ENCODE measurements at places on chromosomes 1 and 21.
A peak's percentile ranks its signal among the peaks of the same experiment; 100 is the strongest.

GRCh38 chr1:224866940-224867339 is 62.5 kb upstream of the DNAH14 start:
- DNase-seq: no peak

DNA sequence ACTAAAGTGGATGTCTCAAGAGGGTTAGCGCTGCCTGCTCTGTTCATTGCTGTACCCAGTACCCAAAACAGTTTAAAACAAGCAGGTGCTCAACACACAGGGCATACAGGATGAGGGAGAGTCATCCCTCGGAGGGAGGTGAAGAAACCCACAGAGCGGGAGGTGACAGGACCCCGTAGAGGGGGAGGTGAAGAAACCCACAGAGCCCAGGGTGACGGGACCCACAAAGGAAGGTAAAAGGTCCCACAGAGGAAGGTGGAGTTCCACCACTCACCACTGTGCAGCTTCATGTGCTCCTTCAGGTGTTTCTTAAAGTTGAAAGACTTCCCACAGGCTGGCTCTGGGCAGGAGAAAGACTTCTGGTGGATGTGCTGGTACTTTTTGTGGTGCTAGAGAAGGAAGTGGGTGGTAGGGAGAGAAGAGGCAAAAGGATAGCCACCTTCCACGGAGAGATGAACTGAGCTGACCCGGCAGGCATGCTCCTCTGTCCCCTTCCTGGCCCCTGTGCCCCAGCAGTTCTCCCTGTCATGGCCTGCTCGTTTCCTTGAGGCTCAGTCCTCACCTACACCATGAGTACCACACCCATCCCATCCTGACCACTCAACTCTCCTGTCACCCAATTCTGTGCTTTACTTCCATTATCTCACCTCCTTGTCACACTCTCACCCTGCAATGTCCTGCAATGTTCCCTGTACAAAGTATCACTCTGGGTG is 5.1 kb downstream of the ZNF692 start:
- no peak for DNase-seq

- DNase-seq: no peak
Measured at GRCh38 chr1:190001187-190001586, 476.5 kb downstream of the BRINP3 start.

DNA sequence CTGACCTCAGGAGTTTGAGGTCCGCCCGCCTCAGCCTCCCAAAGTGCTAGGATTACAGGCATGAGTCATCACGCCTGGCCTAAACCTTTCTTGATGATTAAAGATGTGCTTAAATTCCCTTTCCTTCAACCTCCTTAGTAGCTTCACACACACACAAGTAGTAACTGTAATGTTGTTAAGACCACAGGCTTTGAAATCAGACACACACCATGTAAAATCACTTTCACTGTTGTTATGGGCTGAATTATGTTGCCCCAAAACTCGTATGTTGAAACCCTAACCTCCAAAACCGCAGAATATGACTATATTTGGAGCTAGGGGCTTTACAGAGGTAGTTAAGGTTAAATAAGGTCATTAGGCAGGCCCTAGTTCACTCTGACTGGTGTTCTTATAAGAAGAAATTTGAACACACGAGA is 180.2 kb downstream of the NR5A2 start:
- DNase-seq: no peak

DNA sequence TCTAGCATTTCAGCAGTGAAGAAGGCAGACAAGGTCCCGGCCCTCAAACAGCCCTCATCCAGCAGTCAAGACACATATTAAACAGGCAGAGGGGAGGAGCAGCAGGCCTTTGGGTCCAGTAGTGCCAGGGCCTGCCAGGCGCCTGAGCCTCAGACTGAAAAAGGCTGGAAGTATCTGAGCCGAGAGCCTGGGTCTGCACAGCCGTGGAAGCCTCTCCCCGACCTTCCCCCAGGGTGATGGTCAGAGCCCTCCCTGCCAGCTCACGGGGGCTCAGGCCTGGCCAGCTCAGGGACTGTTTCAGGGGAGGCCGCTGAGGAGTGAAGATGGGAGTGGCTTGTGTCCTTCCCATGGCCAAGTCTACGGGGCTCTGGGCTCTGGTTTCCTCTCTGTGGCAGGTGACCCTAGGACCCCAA is 565.2 kb downstream of the PTPRU start:
- no peak for DNase-seq

DNA sequence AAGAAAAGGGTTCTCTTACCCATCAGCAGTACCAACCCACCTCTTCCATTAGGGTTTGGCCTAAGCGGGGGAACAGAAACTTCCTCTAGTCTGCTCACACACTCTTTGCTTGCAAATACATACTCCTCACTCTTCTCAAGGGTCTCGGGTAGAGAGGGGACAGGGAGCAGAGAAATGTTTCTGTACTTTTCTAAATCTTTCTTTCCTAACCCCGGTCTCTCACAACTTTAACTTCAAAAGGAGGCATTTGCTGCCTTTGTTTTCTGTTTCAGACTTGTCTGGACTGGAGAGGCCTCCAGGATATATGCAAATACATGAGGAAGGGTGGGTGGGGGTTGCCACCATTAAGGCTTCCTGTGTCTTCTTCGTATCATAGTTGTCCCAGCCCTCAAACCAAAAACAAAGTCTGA is 10.5 kb upstream of the LAX1 start:
- DNase-seq: no peak

DNA sequence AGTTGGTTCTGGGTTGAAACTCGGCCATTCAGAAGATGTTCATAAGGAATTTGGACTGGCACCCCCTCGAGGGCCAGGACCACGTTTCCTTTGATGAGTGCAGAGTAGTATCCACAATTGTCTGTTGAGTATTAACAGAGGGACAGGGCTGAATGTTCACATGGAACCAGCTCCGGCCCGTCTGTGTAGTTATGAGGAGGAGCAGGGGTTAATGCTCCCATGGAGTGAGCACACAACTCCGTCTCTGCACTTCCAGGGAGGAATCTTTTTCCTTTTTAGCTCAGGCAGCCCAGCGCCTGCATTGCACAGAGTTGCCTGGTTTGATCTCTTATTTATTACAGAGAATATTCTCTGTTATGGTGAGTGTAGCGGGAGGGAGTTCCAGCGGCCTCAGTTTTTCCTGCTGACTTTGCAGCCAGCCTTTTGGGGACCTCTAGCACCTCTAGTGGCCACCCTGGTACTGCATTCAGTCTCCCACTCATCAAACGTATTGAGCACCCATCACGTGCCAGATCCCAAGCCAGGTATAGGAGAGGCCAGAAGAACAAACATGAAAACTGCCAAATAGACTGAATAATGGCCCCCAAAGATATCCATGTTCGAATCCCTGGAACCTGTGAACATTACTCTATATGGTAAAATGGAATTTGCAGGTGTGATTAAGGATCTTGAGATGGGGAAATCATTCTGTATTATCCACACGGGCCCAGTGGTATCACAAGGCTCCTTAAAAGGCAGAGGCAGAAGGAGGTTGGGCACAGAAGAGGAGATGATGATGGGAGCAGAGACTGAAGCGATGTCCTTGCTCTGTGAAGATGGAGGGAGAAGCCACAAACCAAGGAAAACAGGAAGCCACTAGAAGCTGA is 167.7 kb upstream of the CSF3R start:
- DNase-seq: peak; percentile 37

GRCh38 chr1:228362141-228362883 is 44.3 kb downstream of the TRIM11 start:
- peak; percentile 59 for DNase-seq

DNA sequence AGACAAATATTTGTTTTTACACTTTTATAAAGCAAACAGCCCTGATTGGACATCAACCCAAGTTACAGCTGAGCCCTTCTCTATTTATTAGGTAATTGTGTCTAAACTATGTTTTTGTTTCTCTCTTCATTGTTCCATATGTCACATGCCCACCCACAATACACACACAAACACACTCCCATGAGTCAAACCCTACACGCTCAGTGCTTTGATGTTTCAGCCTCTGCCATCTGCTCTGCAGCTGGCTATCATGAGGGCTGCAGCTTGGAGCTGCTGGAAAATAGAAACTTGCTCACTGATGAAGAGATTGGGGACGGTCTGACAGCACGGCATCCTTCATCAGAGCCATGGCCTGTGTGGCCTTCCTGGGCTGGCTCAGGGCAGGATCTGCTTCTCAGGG is 41.7 kb downstream of the PSMG1 start:
- no peak for DNase-seq

GRCh38 chr1:65355031-65355712 is 45.8 kb downstream of the DNAJC6 start:
- DNase-seq: no peak

GRCh38 chr21:25390701-25391100 is 216.6 kb downstream of the MRPL39 start:
- DNase-seq: no peak

- DNase-seq: peak; percentile 43
Measured at GRCh38 chr21:37866027-37866426, 50.2 kb downstream of the KCNJ6 start.

GRCh38 chr1:48878191-48878940 is 101.7 kb upstream of the BEND5 start:
- no peak for DNase-seq

GRCh38 chr1:85453640-85454194 is 11.2 kb downstream of the DDAH1 start:
- DNase-seq: no peak

GRCh38 chr1:221279146-221279545 is 399.9 kb downstream of the HLX start:
- DNase-seq: no peak

DNA sequence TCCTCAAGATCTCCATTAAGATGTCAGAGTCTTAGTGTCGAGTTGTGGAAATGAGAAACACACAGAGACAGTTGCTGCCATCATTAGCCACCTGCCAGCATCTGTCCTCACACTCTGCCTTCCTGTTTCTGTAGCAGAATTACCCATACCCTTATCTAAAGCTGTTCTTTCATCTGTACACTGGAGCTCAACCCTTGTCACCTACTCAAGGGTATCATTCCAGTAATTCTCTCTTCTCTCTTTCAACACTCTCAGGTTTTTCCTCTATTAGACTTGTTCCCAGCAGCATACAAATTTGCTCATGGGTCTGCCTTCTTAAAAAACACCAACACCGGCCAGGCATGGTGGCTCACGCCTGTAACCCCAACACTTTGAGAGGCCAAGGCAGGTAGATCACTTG is 27.4 kb upstream of the RNF2 start:
- DNase-seq: no peak

DNA sequence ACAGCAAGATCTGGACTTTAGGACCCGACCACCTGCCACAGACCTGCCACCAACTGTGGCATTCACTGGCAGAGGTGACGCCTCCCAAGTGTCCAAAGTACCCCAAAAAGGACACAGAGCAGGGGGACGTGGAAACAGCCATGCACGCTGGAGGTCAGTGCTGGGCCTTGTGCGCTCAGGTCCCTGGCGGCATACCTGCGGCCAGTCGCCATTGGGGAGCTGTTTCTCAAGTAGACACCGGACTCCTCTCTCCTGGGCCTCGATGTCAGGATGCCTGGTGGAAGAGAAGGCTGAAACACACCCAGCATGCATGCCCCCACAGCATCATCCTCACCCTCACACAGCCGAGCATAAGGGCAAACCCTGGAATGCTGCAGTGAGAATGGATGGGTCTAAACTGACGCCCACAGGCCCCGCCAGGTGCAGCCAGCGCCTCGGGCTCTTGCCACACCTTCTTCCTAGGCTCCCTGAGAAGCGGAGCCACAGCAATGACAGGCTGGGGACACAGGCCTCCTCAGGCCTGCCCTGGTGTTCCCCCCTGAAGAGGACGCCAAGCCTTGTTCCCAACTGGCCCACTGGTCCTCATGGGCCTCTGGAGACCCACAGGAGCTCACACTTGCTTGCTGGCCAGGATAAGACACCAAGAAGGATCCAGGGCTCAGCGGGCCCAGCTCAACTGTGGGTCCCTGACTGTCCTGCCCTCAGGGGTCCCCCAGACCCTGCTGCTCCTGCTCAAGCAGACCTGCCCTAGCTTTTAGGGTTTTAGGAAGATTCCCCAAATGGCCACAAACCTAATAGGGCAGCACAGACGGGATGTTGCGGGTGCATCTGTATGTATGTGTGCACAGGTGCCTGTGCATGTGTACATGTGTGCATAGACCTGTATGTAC is 7.7 kb upstream of the SPATC1L start:
- DNase-seq: no peak

GRCh38 chr1:194478731-194479130 is 1292.3 kb upstream of the B3GALT2 start:
- DNase-seq: no peak

- DNase-seq: no peak
Measured at GRCh38 chr1:46458190-46458589, 31.4 kb upstream of the DMBX1 start.

DNA sequence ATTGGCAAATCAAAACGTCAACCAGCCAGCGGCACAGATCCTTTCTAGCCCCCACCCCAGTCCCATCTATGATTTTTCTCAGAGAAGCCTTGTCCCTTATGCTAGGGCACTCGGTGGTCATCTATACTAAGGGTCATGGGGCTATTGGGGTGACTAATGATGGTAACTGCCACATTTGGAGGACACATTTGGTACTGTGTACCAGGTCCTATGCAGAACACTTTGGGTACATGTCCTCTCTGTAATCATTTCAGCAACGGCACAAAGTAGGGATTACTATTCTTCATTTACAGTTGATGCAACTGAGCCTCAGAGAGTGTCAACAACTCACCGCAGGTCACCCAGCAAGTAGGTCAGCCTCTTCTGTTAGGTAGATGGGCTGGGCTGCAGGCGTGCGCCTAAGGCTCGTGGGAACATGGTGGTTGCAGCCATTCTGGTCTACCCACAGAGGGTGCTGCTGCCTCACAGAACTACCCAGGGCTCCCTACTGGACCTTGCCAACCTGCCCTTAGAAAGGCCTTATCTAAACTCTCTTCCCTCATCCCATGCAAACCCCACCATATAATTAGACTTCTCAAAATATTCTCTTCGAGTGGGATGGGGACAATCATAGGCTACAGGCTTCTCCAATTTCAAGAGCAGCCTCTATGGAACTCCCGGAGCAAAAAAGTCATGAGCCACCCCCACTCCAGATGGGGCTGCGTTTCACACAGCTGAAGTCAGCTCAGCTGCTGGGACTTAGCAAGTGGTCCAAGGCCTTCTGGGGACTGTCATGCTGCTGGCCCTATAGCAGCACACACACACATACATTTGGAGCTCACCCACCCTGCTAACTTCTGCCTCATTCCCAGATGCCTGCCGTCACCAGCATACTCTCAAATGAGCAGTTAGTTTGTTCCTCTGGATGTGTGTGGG is 5.8 kb upstream of the SDHB start:
- peak; percentile 77 for DNase-seq

GRCh38 chr21:36946949-36947356 is 19.5 kb downstream of the HLCS start:
- no peak for DNase-seq

GRCh38 chr1:214086945-214087344 is 99.2 kb downstream of the PROX1 start:
- no peak for DNase-seq

DNA sequence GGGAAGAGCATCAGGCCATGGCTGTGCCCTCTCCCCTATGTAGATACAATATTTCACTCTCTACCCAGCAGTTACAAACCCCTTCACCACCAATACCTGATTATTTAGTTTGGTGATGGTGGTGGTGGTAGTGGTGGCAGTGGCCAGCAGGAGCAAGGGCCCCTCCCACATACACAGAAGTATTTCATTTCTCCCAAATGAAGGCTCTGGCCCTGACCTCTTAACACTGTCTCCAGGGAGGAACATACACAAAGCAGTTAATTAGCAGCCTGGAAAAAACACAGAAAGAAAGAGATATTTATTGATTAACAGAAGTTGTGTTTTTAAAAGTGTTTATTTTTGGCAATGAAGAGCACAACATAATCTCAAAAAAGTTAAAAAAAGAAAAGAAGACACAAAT is 212.7 kb upstream of the SAMSN1 start:
- DNase-seq: no peak

- no peak for DNase-seq
Measured at GRCh38 chr1:161481624-161482392, 23.4 kb upstream of the FCGR2A start.

- DNase-seq: no peak
Measured at GRCh38 chr1:201736707-201737320, 92.1 kb upstream of the IPO9 start.

All from left lung (tissue), 14 donors.